ENCODE measurements at places on chromosomes 5 and 9. TPM values are rescaled to one million over a fixed set of nuclear protein-coding genes. Genes with fewer than 3 reads are reported as not detected.

DNA sequence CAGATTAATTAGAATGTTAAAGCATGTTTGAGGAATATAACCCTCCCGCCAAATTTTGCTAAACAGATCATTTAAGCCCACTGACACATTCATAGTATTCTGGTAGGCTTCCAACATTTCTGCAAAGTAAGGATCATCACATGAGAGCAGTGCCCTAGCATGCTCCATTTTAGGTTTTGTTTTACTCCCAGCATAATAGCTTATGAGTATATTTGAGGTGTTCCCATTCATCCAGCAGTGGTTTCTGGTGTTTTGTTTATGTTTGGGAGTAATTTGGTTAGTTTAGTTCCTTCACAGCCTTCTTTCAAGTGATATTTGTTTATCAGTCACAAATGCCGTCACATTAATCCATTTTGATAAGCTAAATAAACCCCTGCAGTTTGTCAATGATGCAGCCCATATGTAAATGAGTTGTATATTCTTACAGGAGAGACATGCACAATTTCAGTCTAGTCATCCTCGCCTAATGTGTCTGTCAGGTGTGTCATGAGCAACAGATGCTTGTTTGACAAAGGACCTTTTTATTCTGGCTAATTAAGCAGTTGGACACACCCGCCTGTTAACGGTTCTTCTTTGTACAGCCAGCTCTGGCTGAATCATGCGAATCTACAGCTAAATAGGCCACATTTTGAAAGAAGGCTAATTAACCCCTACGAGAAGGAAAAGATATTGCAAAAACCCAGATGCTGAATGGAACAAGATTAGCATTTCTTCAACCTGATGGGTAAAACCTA lies 124.4 kb downstream of the RFX3 start:
- peak; percentile 72 for DNase-seq

Gene SNCB
- total RNA-seq = 1.2 TPM

Gene CLPTM1L
- total RNA-seq = 140 TPM

DNA sequence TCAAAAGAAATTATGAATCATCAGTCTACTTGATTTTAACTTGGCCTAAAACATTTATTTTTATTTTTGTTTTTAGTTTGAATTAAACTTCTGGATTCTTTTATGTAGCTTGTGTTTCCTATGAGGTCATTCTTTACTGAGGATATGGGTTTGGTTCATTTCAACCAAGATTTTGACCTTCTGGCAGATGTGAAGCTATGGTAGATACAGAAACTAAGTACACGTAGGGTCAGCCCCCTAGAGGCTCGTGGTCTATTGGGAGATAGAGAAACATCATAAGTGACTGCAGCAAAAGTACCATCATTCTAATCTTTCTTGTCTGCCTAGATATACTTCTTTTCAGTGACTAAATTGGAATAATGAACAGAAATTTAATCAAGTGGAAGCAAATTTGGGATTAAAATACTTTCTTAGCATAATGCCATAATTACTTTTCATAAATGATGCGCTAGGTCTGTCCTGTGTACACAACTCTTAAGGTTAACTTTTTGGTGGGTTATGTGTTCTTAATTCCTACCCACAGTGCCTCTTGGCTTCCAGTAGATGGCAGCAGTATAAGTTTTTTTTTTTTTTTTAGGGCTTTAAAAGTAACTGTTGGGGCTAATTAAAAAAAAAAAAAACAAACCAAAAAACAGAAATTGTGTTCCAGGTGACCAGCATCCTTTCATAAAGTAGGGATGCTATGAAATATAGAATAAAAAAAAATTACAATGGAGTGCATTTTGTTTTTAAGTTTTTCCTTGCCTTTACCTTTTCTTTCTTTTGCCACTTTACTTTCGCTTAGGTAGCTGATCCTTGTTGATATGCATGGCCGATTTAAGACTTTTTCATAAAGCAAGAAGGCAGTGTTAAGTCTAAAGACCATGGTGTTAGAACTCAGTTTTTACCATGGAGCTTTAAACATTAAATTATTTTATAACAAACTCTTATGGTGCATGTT lies 49.9 kb downstream of the LRRTM2 start:
- no peak for DNase-seq

Gene STOML2
- 194 TPM for total RNA-seq

DNA sequence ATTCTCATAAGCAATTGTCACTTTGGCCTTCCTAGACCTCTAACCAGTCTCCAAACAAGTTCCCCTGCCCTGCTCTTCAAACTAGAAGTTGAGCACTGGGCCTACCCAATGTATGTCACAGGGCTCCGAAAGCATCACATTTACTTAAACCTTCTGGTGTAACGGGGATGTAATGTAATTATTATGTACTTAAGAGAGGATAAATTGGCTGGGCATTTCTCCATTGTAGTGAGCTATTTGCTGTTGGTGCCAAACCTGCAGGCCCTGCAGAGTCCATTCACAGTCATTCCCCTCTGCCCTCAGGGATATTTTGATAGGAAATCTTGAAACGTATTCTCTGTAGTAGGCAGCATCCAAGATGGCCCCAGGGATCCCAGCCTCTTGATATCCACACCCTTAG lies 64.2 kb upstream of the GNE start:
- DNase-seq = no peak

Gene TLX3
- total RNA-seq = not detected

- peak; percentile 86 for DNase-seq
Observed at GRCh38 chr9:127803507-127804352, 1.0 kb downstream of the FPGS start.

DNA sequence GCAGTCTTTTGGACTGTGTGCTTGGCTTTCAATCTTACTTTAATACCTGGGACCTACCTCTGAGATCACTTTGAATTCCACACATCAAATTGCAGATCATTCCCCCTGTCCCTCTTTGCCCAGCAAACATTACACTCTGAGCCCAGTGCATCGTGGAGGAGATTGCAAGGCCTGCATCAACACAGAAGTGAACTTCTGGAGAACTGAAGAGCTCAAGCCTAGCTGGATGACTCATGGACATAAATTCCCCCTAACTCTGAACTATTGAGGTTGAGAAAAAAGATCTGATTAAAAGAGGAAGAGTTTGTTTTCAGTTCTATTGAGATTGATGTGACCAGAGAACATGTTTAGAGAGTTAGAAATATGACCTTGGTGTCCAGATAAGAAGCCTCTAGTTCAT lies 316.0 kb upstream of the DMAC1 start:
- DNase-seq = no peak

GRCh38 chr9:83340451-83340850 lies 197.8 kb downstream of the FRMD3 start:
- DNase-seq = no peak

GRCh38 chr5:73821003-73821402 lies 195.0 kb downstream of the ARHGEF28 start:
- DNase-seq = no peak

DNA sequence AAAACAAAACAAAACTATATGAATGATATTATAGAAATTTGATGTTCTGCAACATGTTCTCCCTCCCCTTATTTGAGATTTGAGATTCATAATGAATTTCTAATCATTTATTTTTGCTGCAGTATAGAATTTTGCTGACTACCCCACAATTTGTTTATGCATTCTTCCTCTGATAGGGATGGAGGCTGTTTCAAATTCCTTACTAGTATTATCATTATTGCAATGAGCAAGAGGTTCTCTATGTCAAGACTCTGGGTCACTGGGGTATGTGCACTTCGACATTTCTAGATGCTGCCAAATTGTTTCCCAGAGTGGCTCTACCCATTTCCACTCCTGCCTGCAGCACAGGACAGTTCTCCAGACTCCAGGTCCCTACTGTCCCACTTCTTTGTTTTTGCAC lies 54.9 kb upstream of the DAB2IP start:
- DNase-seq = no peak

DNA sequence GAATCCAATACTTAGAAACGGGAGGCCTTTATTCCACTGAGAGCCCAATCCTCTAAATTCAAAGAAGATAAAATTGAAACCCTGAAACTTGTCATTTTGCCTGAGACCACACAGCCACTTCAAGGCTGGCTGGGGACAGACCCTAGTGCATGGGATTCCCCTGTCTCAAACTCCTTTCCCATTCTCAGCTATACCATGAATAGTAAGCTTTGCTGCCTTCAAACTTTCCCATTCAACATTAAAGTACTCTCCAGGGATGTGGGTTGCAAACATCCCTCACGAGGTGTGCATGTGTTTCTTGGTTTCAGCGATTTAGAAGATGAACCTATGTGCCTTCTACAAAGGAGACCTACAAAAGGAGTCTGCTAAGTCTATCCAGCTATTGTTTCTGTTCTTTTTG lies 64.6 kb downstream of the GABRB2 start:
- DNase-seq = no peak

Gene LCN10
- not detected for total RNA-seq

GRCh38 chr5:29561564-29561963 lies 1631.9 kb upstream of the CDH6 start:
- no peak for DNase-seq

DNA sequence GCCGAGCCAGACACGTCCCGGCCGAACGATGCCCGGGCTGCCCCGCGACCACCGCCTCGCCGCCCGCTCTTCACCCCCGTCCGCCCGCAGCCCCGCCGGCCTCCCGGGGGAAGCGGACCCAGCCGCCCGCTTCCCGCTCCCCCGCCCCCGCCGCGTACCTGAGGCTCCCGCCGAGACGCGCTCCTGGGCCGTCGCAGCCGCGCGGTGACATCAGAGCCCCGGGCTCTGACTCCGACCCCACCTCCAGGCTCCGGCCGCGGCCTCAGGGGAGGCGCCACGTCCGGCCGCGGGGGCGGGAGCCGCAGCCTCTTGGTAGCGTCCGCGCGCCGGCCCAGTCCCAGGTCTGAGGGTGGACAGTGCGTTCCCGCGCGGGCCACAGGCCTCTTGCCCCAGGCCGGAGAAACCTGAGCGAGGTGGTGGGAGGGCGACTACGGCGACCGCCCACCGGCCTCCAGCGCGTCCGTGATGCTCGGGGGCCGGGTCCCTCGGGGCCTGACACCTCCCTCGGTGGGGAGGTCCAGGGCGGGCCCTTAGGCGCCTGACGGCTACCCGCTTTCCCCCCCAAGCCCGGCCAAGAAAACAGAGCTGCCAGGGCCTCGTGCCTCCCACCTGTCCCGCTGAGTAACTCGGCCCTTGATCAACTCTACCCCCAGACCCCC lies at the start of gene SHROOM1:
SHROOM1 (minus strand) TSS at position 212 of the 659 bp plus-strand sequence. CDS start 4,507 bp downstream, outside the sequence.
- peak; percentile 48 for DNase-seq

DNA sequence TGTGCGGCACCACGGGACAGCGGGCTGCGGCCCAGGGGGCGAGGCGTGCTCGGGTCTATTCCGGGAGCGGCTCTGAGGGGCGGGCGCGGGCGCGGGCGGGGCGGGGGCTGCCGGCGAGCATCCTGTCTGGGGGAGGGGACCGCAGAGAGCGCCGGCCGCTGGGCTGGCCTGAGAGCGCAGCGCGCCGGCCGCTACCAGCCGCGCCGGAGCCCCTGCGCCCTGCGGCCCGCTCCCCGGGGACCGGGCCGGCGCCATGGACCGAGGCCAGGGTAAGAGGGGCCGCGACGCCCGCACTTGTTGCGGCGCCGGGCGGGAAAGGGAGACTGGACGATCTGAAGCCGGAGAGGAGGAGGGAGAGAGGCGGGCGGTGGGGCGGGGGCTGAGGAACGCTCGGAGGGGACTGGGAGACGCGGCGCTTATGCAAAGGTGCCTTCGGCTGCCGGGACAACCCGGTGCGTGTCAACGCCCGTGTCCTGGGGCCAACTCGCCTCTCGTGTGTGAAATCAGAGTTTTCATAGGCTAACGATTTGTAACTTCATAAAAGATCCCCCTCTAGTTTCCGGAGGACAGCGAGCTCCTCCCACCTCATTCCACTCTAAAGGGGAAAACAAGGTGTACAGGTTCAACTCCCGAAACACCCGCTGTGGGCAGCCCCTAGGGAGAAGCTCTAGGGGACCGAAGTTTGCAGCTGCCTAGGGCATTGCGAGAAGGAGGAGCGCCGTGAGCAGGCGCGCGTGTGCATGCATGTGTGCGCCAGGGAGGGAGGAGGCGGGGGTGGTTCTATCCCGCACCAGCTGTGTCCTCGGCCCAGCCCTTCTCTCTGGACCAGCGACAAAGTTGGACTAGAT lies at the start of gene AFAP1L1:
AFAP1L1 (plus strand) TSS at position 144 of the 848 bp plus-strand sequence; CDS start at position 254, 110 bp downstream.
- peak; percentile 44 for DNase-seq

GRCh38 chr9:20511686-20512085 lies 110.6 kb downstream of the MLLT3 start:
- peak; percentile 14 for DNase-seq

Gene ARHGEF37
- total RNA-seq = 35.2 TPM

Gene SH3RF2
- total RNA-seq = 57.3 TPM

DNA sequence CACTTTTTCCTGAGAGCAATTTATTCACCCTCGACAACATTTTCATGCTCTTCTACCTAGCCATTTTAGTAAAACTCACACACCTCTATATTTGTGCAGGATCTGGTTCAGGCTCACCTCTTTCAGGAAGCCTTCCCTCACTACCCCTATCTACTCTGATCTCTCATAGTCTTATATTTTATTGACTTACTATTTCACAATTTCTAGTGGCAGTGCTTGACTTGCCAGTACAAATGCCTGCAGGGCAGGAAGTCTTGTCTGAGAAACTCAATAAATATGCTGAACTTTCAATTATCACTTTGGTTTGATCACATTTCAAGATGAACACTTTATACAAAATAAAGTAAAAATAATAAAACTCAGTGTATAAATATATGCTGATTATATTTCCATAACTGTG lies 226.8 kb downstream of the CETN3 start:
- DNase-seq = peak; percentile 25

DNA sequence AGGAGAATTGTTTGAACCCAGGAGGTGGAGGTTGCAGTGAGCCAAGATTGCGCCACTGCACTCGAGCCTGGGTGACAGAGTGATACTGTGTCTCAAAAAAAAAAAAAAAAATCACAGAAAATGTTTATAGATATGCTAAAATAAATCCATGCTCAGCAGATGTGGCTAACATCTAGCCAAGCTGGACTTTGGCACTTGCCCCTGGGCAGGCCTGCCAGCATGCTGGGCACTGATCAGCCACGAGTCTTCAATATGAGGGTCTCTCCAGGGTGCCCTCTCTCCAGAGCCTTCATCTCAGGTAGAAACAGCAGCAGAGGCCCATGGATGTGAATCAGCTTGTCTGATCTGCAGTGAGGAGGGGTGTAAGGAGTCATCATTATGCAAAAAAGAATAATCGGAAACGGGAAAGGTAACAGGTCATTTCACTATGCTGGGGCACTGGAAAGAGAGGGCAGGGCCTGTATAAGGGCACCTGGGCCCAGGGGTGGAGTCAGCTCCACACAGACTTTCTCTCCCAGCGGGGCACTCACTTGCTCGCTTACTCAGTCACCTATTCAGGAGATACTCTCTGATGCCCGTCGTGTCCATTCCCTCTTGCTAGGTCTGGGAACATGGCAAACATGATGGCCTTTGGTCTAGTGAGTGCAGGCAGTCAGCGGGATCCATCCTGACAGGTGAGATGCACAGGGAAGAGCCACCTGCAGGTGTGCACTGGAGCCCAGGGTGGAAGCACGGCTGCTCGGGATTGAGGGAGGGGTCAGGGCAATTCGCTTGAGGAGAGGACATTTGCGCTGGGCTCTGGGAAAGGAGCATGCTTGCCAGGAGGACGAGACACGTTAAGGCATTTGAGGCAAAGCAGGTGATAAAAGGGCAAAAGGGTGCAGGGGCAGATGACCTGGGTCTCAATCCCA lies 17.1 kb downstream of the RNF44 start:
- no peak for DNase-seq

GRCh38 chr5:111251921-111252320 lies 27.7 kb downstream of the CAMK4 start:
- no peak for DNase-seq
